ENCODE measurements at places on chromosomes 6 and 20.

DNA sequence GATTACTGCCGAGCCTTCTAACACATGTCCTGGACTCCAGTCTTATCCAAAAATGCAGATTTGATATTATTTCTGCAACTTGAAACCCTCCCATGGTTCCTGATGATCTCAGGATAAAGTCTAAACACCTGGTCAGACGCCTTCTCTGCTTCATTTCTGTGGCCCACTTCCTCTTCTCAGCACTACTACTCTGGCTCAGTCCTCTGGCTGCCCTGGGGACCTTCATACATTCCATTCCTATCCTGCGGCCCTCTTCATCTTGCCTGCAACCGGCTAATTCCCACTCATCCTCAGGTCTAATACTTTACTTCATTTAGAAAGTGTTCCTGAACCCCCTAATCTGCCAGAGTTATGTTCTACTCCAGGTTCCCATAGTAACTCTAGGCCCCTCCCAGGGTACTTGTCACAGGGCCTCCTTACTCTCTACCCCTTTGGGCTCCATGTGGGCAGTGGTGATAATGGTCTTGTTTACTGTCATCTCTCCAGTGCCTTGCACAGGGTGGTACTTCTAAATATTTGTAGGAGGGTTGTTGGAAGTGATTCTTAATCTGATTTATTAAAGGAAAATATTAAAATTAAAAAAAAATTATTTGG is 18.9 kb downstream of the MAN1A1 start:
- no peak for DNase-seq
- no peak overlapping the region for H3K27ac ChIP-seq
- H3K4me1 ChIP-seq: peaks cover 2% of the 10 kb centered on the region
- no peaks in the 10 kb centered on the region for H3K36me3 ChIP-seq
- no peaks in the 10 kb centered on the region for H3K27me3 ChIP-seq

- no peaks in the 10 kb centered on the region for H3K36me3 ChIP-seq
- H3K4me3 ChIP-seq: no peak overlapping the region
Observed at GRCh38 chr20:47427746-47428145, 71.2 kb upstream of the ZMYND8 start.

- no peak overlapping the region for H3K4me3 ChIP-seq
- no peak for DNase-seq
- H3K27me3 ChIP-seq: no peaks in the 10 kb centered on the region
- no peaks in the 10 kb centered on the region for H3K4me1 ChIP-seq
Observed at GRCh38 chr6:16894301-16894700, 133.0 kb upstream of the ATXN1 start.

DNA sequence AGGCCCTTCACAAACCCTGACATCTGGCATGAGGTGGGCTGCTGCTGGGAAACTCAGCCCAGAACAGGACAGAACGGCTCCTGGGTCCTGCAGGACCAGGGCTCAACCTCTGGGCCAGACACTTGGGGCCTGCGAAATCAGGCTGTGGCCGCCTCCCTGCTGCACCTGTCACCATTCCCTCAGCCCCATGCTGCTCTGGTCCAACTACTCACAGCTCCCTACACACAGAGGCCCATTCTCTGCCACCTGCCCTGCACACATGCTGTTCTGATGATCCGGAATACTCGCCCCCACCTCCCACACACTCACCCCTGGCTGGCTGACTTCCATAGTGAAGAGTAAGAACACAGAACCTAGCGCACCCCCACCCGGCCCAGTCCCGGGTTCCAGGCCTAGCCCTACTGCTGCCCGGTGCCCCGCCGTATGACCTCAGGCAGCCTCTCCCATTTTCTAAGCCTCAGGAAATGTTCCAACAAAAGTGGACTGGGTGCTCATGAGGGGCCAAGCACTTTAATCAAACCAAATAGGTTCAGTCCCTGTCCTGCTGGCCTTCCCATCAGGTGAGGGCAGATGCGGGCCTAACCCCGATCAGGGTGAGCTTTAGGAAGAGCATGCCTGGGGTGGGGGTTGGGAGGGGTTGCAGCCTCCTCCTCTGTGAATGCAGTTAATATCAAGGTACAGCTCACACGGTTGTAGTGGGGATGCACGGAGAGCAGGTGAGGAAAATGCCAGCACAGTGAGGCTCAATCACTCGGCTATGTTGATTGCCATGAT is 3.9 kb downstream of the PEDS1 start:
- peaks cover 79% of the 10 kb centered on the region for H3K4me1 ChIP-seq
- no peak for DNase-seq
- no peaks in the 10 kb centered on the region for H3K36me3 ChIP-seq
- no peaks in the 10 kb centered on the region for H3K27me3 ChIP-seq
- peak overlapping the region; percentile 97 for H3K4me3 ChIP-seq
- peak overlapping the region; percentile 96 for H3K27ac ChIP-seq

- H3K4me1 ChIP-seq: no peaks in the 10 kb centered on the region
- no peak for DNase-seq
- no peak overlapping the region for H3K4me3 ChIP-seq
- no peaks in the 10 kb centered on the region for H3K36me3 ChIP-seq
- no peak overlapping the region for H3K27ac ChIP-seq
Observed at GRCh38 chr6:52152711-52153160, 33.4 kb upstream of the IL17A start.

DNA sequence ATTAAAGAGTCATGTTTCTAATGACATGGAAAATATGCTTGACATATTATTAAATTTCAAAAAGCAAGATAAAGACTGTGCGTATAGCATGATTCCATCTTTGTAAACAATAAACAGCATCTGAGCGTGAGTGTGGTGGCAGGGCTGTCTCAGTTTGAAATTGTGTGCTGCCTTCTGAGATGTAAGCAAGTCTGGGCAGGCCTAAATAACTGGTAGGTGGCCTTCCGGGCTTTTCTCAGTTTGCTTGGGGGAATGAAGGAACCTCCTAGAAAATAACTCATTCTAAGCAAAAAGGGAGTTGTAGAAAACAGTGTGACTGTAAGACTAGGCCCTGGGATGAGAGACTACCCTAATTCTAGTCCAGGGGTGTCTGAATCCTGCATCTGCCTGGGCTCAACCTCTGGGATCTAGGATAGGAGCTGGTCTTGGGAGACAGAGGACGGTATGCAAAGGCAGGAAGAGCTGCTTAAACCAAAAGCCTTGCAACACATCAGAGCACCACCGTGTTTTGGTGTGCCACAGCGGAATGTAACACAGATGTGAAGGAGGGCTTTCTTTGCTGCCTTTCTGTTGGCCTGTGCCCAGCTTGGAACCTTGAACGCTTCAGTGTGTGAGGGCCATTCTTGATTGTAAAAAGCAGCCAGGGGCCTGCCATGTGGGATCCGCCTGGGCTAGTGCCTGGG is 63.5 kb upstream of the L3MBTL3 start:
- H3K27ac ChIP-seq: no peak overlapping the region
- no peak overlapping the region for H3K4me3 ChIP-seq
- H3K36me3 ChIP-seq: no peaks in the 10 kb centered on the region
- H3K27me3 ChIP-seq: no peaks in the 10 kb centered on the region

DNA sequence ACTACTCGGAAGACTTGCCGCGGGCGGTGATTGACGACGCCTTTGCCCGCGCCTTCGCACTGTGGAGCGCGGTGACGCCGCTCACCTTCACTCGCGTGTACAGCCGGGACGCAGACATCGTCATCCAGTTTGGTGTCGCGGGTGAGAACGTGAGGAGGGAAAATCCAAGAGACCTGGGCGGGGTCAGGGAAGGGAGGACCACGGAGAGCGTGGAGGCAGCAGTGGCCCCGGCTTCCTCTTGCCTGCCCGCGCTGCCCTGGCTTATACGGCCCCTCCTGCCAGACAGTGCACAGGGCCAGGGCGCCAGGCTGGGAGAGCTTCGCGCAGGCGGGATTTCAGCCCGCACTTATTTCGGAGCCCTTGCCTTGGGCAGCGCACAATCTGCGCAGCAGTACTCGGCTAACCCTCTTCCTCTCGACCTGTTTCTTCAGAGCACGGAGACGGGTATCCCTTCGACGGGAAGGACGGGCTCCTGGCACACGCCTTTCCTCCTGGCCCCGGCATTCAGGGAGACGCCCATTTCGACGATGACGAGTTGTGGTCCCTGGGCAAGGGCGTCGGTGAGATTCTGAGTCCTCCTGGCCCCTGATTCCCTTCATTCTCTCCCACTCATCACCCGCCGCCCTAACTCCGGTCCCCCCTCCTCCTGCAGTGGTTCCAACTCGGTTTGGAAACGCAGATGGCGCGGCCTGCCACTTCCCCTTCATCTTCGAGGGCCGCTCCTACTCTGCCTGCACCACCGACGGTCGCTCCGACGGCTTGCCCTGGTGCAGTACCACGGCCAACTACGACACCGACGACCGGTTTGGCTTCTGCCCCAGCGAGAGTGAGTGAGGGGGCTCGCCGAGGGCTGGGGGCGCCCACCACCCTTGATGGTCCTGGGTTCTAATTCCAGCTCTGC is 2.0 kb downstream of the MMP9 start:
- DNase-seq: no peak
- H3K27me3 ChIP-seq: no peaks in the 10 kb centered on the region
- no peak overlapping the region for H3K27ac ChIP-seq
- no peak overlapping the region for H3K4me3 ChIP-seq
- peaks cover 14% of the 10 kb centered on the region for H3K4me1 ChIP-seq

DNA sequence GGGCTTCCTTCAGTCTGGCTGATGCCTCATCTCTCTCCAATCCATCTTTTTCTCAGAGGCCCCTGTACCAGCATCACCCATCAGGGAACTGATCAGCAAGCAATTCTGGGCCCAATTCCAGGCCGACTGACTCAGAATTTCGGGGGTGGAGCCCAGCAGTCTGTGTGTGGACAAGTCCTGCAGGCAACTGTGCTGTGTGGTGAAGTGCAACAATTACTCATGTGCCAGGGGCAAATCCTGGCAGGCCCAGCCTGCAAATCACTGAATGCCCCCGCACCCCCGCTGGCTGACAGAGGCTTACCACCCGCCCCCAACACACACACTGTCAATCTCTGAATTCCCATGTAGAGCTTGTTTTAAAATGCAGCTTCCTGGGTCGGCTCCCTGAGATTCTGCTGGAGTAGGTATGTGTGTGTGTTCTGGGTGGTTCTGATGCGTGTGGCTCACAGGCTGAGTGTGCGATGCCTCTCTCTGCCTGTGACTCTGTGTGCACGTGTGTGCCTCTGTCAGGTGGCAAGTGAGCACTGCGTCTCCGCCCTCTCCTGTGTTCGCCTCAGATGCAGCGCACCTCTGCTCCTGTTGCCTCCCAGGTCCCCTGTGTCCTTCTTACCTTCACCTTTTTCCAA is 45.4 kb downstream of the SSR1 start:
- no peaks in the 10 kb centered on the region for H3K27me3 ChIP-seq
- H3K27ac ChIP-seq: peak overlapping the region; percentile 83
- no peaks in the 10 kb centered on the region for H3K36me3 ChIP-seq
- no peak for DNase-seq
- H3K4me1 ChIP-seq: peaks cover 34% of the 10 kb centered on the region

DNA sequence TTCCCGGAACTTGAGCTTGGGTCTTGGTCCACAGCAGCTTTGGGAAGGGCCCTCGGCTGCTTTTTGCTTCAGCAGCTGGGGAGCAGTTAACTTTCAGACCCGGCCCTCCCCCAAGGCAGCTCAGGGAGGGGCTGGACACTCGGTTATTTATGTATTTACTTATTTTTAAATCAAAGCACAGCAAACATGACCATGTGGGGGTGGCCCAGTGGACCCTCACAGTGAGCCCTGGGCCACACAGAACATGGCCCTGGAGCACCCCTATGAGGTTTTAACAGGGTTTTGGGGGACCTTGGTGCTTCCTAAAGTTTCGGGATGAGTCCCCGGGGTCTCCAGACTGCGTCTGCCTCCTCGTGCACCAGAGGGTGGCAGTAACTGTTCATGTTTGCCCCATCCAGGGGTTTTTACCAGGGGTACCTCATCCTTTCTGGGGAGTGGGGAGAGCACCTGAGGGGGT is 26.6 kb upstream of the NPBWR2 start:
- H3K4me3 ChIP-seq: no peak overlapping the region
- H3K27me3 ChIP-seq: peaks cover 53% of the 10 kb centered on the region
- H3K4me1 ChIP-seq: no peaks in the 10 kb centered on the region
- H3K27ac ChIP-seq: no peak overlapping the region
- no peaks in the 10 kb centered on the region for H3K36me3 ChIP-seq
- no peak for DNase-seq

- H3K4me3 ChIP-seq: no peak overlapping the region
- H3K27me3 ChIP-seq: no peaks in the 10 kb centered on the region
Observed at GRCh38 chr20:40317156-40317790, 371.8 kb downstream of the MAFB start.

DNA sequence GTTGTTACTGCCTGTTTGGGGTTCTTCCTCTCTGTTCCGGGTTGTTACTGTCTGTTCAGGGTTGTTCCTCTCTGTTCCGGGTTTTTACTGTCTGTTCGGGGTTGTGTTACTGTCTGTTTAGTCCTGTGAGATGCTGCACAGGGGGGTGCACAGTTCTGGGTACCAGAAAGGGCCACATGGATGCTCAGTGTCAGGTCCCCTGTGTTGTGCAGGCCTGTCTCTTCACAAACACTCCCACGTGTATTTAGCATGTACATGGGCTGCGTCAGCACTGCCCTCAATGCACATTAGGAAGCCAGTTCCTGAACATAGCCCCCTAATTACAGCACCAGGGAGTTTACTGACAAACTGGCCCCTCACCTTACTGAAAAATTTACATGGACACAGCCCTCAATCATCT is 118.5 kb downstream of the DLL1 start:
- DNase-seq: no peak
- peaks cover 17% of the 10 kb centered on the region for H3K27me3 ChIP-seq
- H3K4me1 ChIP-seq: peaks cover 13% of the 10 kb centered on the region
- H3K4me3 ChIP-seq: no peak overlapping the region
- no peaks in the 10 kb centered on the region for H3K36me3 ChIP-seq

- H3K4me3 ChIP-seq: no peak overlapping the region
Observed at GRCh38 chr6:47027315-47027714, 14.8 kb downstream of the ADGRF1 start.

DNA sequence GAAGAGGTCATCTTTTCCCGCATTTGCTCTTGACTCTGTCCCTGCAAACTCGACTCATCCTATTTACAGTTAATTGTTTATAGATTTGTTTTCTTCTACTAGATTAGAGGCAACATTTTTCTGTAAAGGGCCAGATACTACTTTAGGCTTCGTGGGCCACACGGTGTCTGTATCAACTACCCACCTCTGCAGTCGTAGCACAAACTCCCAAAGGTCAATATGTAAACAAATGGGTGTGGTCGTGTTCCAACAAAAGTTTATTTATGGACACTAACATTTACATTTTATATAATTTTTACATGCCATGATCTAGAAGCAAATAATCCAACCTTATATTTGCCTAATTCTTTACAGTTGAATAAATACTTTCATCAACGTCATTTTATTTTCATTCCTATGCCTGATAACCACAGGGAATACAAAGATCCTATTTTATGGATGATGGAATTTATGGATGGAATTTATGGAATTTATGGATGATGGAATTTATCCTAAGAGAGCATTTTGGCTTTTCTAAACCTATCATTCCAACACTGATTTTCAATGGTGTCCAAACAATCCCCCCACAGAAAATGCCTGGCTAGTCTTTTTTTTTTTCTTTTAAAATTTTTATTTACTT is 232.8 kb downstream of the MYLK4 start:
- no peaks in the 10 kb centered on the region for H3K4me1 ChIP-seq
- no peak for DNase-seq
- no peak overlapping the region for H3K4me3 ChIP-seq
- no peaks in the 10 kb centered on the region for H3K36me3 ChIP-seq
- H3K27ac ChIP-seq: no peak overlapping the region
- H3K27me3 ChIP-seq: peaks cover 4% of the 10 kb centered on the region

- no peak for DNase-seq
- no peak overlapping the region for H3K27ac ChIP-seq
- no peaks in the 10 kb centered on the region for H3K36me3 ChIP-seq
- H3K4me1 ChIP-seq: no peaks in the 10 kb centered on the region
- H3K27me3 ChIP-seq: no peaks in the 10 kb centered on the region
- no peak overlapping the region for H3K4me3 ChIP-seq
Observed at GRCh38 chr6:108798670-108799353, 49.4 kb upstream of the ARMC2 start.

Data from esophagus squamous epithelium (tissue), 5 donors.